Stimulated activated CD4-positive, alpha-beta T cell treated with anti-CD3 and anti-CD28 coated beads, Interleukin-2, amount 100 ng/mL, for 4 hours (primary cell): ENCODE measurements at places on chromosomes 12 and 14.

DNA sequence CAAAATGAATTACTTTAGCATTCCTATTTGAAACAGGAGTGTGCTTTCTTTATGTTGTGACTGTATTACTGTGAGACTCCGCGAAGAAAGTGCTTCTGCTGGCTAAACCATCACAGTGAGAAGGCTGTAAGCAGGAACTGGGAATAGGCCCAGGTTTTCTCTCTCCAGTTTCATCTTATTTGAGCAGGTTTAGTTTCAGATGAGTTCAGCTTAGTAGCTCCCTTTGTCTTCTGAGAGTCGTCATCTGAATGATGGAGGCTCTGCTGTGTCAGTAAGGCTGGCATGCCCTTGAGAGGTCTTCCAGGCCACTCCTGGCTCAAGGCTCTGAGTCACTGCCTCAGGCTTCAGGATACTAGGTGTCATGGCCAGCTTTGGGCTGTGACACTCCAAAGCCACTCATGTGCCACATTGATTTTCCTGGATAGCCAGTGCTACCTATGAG lies 205.6 kb upstream of the RGS6 start:
- no peak for DNase-seq

DNA sequence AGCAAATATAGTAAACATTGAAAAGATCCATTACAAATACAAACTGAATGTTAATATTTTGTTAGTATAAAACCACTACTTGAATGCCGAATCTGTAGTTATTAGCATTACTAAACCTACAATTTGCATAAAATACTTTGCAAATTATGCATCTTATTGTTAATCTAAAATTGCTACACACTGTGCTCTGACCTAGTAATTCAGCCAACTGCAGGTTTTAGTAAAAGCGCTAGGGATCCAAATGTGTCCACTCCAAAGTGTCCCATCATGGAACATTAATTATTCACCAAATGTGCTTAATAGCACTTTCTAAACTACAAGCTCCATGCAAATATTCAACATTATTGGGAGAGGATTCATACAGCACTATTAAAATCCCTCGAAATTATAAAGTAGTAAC lies 14.3 kb downstream of the HECTD4 start:
- no peak for DNase-seq

- no peak for DNase-seq
These were observed 388.9 kb downstream of the SOX5 start for GRCh38 chr12:23560611-23561010.

GRCh38 chr12:97164936-97165335 lies 257.9 kb downstream of the NEDD1 start:
- no peak for DNase-seq

DNA sequence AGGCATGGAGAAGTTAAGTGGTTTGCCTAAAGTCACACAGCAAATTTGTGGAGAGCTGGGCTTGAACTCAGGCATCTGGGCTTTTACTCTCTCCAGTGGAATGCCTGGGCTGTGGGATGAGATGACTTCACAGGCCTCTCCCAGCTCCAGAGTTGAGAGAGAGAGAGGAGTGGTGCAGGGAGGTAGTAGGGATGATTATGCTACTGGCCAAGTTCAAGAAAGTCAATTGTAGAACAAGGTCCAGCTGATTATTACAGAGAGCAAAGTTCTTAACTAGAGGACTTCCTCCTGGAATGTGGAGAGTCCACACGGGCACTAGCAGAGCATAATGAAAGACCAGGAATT lies 769 bp upstream of the EMP1 start:
- DNase-seq, result no peak

DNA sequence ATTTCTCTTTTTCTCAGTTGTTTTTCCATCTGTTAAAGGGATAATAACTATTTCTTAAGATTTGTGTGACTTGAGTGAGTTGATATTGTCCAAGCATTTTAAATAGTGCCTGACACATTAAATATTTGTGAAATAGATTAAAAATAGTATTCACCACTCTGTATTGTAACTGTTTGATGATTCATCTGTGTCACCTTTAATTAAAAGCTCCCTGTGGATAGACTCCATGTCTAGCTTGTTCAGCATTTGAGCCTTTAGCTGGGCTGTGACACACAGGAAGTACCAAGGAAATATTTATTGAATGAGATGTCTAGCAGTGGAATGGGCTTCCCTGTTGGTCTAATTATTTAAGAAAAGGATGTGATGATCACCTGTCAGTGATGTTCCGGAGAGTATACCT lies 1.8 kb upstream of the GLIPR1L2 start:
- no peak for DNase-seq

DNA sequence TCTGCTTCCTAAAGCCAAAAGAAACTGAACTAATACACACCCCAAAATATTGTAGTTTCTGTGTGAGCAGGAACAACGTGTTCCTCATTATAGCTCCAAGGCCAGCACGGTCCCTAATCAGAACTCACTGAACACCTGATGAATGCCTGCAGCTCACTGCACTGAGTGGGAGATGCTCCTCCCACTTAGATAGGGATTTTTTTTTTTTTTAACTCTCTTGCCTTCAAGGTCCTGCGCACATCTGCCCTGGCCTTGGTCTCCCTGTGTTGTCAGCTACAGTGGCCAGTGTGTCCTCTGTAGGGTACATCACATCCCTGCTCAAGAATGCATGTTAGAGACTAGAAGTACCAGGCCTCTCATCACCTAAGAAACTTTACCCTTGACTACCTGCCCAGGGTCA lies 44.3 kb upstream of the TMPO start:
- no peak for DNase-seq

- no peak for DNase-seq
These were observed 214.7 kb upstream of the GARIN2 start for GRCh38 chr14:66974397-66975025.

DNA sequence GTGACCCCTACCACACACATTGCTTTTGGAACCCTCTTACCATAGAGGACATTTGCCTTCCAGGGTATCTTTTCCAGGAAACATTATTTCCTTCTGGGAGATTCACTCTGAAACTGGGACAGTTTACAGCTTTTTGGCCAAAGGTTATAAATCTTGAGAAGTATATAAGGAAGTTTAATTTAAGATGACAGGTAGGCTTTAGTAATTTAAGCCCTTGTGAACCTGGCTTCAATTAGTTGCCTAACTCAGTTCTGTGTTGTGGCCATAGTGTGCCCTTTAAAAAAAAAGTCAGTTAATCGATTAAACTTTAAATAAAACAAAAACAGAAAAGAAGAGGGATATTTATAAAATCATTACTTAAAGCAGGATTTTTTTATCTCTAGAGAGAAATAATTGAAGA lies 142.9 kb downstream of the NAV3 start:
- DNase-seq, result no peak

- DNase-seq, result no peak
These were observed 52.4 kb upstream of the EIF5 start for GRCh38 chr14:103281496-103282231.

DNA sequence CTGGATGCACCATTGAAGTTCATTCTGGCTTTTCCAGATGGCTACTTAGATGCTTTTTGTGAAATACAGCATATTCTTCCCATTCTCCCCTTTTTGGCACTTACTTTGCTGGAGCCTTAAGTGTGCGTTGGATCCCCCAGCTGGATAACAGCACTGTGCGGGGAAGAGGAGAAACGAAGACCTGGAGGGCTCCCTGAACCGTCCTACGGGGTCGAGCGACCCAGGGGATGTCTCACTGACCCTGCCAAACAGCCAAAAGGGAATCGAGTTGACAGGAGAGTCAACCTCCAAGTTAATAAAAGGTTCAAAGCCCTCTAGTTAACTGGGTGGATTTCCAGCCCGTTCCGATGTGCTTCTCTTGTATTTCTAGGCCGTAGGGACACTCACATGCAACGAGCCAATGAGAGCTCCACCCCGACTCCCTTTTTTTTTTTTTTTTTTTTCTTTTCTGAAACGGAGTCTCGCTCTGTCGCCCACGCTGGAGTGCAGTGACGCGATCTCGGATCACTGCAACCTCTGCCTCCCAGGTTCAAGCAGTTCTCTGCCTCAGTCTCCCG lies 1.0 kb upstream of the CAMKK2 start:
- peak; percentile 62 for DNase-seq

GRCh38 chr12:31999692-32000091 lies 40.5 kb downstream of the RESF1 start:
- DNase-seq, result no peak

DNA sequence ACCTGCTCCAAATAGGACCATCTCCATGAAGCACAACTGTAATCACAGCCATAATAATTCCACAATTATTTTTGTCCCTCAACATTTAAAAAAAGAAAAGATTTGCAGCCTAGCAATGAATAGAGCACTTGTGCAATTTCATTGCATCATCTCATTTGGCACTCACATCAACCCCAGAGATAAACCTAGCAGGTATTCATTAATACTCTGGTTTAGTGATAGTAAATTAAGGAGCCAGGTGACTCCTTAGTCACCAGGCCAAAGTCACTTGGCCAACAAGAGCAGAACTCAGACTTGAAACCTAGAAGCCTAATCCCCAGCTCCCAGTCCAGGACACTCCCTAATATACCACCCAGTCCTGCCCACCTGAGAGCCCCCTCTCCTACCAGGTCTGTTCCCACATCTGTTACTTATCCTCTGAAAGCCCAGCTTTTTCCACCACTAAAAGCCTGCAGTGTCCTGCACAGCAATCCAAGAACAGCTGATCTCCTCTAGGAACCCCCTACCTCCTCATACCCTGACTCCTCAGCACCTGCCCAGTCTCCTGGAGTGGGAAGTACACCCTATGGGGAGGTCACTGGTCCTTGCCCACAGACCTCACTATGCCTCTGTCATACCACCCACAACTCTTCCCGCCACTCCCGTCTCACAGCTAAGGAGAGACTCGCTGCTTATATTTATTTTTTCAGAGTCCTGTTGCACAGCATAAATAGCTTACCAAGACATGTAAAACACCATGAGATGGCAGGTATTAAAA lies 22.1 kb downstream of the OR10P1 start:
- DNase-seq, result no peak

DNA sequence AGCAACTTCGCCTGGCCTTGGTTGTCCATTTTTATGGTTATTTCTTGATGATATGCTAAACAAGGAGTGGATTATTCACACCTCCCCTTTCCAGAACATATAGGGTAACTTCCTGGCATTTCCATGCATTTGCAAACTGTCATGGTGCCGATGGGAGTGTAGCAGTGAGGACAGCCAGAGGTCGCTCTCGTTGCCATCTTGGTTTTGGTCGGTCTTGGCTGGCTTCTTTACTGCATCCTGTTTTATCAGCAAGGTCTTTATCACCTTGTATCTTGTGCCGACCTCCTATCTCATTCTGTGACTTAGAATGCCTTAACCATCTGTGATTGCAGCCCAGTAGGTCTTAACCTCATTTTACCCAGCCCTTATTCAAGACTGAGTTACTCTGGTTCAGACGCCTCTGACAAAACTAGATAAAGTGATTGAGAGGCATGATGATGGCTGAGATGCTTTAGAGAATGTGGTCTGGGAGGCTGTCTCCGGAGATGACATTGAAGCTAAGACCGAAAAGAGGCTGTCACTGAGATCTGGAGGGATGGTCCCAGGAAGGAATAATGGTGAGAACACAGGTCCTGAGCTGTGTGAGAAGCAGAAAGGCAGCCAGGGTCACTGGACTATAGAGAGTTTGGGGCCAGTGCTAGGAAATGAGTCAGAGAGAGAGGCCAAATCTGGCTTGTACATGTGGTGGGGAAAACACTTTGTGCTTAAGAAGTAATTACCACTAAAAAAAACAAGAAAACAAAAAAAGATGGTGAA lies 2.9 kb downstream of the GLT1D1 start:
- DNase-seq, result no peak

DNA sequence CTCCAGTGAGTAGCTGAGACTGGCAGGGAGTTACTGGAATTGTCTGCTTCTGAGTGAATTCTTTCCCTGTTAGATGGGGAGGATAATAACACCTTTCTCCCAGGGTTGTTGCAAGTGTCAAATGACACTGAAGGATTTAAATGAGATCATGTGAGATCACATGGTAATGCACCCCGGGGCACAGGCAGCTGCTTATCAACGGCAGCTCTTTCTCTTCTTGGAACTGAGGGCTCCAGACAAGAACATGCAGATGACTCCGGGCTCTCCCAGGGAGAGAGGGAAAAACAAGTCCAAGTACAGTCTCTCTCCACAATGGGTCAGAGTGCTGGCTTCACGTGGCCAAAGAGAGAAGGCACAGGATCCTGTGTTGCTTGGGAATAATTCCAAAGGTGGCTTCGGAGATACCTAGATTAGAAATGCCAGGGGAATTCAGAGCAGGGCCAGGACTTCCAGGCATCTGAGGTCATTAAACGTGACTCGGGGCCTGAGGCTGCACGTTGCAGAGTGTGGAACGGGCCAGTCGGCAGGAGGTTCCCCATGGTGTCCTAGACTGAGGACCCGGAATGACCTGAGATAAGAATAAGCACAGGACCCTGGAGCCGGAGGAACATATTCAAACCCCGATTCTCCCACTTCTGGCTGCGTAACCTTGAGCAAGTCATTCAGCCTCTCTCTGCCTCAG lies 109.2 kb downstream of the PRMT8 start:
- DNase-seq, result no peak

GRCh38 chr14:94375552-94376107 lies 12.8 kb downstream of the SERPINA1 start:
- no peak for DNase-seq

GRCh38 chr14:88005050-88005481 lies at the start of gene GPR65:
Gene GPR65, plus strand, starts transcription at chr14:88005135. Its CDS starts 5,713 bp downstream, at chr14:88010848.
- peak; percentile 22 for DNase-seq

DNA sequence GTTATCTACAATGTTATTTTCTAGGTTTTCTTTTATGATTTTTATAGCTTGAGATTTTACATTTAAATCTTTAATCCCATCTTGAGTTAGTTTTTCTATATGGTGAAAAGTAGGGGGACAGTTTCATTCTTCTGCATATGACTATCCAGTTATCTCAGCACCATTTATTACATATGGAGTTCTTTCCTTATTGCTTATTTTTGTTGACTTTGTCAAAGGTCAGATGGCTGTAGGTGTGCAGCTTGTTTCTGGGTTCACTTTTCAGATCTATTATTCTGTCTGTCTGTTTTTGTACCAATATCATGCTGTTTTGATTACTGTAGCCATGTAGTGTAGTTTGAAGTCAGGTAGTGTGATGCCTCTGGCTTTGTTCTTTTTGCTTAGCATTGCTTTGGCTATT lies 477.3 kb downstream of the TMEM117 start:
- DNase-seq, result no peak

DNA sequence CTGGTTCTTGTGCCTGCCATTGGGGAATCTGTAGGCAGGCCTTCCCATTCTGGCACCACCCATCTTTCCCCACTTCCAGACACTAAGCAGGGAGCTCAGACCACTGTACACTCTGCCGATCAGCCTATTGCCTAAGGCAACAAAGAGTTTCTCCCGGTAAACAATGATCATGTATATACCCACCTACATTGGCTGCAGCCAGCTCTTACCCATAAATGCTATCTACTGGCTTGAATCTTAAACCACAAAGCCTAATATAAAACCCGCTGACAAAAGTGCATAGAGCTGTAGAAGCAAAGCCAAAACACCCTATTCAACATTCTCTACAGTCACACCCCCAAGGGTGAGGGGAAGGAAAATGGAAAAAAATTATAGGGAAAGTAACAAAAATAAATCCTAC lies 20.8 kb upstream of the GLIPR1 start:
- no peak for DNase-seq

- no peak for DNase-seq
These were observed 4.3 kb downstream of the PLEKHG6 start for GRCh38 chr12:6314776-6315175.

GRCh38 chr14:76961631-76962302 lies 66.7 kb downstream of the IRF2BPL start:
- DNase-seq, result peak; percentile 98
